A549 treated with RU486 at 1 μM for 4 hours (cell line): ENCODE measurements at places on chromosomes 1 and 21. TPM values are rescaled to one million over a fixed set of nuclear protein-coding genes. Genes with fewer than 3 reads are reported as not detected.

Gene PPIH
- 58.8 to 75.0 TPM (median 71.3 TPM) in 5 replicates for total RNA-seq

Gene ARHGEF19
- 4.8 to 7.2 TPM (median 6.6 TPM) in 5 replicates for total RNA-seq

Gene RNF223
- total RNA-seq, result 0.32 to 0.62 TPM (median 0.53 TPM) in 5 replicates

Gene CACNA1S
- not detected in 5 replicates for total RNA-seq

Gene PRKCZ
- 6.5 to 8.9 TPM (median 8.4 TPM) in 5 replicates for total RNA-seq

Gene SPRR1B
- not detected in 5 replicates for total RNA-seq

Gene TRIM67
- 0.10 to 0.32 TPM (median 0.19 TPM) in 5 replicates for total RNA-seq

Gene DISP3
- 0.15 to 0.26 TPM (median 0.16 TPM) in 4 of 5 replicates, not detected in the other for total RNA-seq
